ENCODE measurements at places on chromosomes 16 and 17.

GRCh38 chr17:27494192-27495091, 38.2 kb downstream of the KSR1 start:
- DNase-seq: no peak

GRCh38 chr17:37294888-37295287, 80.9 kb upstream of the C17orf78 start:
- no peak for DNase-seq

DNA sequence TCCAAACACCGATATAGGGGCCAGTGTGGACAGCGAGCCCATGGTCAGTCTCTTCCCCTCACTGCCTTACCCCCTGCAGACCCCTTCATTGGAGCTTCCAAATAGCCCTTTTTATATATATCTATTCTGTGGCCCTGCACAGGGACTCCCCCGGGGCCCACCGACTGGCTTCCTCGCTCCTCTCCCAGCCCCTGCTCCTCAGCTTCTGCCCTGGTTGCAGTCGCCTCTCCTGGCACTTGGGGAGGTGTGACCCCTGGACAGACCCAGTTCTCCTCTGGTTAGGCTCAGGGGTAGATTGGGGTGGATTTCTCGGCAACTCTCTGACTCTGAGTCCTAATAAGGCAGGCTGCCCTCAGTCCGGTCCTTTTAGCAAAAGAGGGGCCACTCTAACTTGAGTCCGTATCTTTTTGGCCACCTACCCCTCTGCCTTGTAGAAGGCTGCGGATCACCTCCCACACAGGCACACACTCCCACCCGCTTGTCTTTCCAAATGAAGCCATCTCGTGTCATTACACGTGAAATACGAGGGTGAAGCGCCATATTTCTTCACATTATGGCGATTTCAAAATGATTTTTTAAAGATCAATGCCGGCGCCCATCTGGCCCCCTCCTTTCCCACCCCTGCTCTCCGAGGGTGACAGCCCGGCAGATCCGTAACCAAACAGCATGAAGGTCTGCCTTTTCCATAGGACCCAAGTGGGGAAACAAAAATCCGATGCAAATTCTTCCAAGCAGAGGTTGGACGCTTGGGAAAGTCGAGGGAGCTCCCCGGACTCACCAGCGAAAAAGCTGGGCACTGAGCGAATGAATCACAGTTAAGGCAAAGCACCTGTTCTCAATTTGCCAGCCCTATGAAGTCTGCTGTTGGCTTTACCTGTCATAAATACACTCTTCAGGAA, 1.7 kb upstream of the HOXB9 start:
- no peak for DNase-seq

DNA sequence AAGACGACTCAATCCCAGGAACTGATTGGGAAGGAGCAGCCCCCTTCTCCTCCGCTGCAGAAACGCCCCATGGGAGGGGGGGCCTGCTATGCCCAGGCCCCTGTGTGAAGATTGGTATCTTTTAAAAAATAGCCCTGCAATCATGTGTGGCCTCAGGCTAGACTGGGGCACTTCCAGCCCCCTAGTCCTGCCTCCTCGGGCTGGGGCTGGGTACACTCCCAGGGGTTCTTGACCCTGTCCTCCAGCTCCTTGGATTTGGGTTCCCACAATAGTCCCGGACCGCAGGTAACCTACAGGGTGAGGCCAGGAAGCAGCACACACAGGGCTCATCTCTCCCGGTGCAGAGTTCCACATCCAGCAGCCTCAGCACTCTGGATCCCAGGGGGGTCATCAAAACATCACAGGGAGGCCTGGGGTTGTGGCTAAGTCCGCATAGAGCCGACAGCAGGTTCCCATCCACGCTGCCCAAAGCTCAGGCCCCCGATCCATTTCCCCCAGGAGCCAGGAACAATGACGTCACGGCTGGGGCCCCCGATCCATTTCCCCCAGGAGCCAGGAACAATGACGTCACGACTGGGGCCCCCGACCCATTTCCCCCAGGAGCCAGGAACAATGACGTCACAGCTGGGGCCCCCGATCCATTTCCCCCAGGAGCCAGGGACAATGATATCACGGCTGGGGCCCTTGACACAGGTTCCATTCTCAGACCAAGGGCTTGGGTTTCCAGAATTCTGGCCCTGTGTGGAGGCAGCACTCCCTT, 202.4 kb downstream of the IRF8 start:
- DNase-seq: no peak

DNA sequence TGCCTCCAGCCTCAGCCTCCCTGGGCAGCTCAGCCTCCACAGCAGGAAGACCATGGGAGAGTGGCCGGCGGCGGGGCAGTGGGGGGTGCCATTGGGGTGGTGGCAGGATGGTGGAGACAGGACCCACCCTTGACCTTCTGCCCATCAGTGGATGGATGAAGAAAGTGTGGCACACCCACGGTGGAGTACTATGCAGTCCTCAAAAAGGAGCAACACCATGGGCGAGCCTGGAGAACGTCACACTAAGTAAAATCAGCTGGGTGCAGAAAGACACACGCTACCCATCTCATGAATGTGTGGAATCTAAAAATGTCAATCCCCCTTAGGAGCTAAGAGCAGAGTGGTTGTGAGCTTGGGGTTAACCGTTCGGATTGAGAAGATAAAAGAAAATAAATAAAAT, 34.8 kb upstream of the ACSF3 start:
- DNase-seq: no peak

GRCh38 chr17:38544175-38544838, 61.4 kb downstream of the SRCIN1 start:
- DNase-seq: no peak

GRCh38 chr17:72463287-72464102, 342.7 kb downstream of the SOX9 start:
- no peak for DNase-seq

DNA sequence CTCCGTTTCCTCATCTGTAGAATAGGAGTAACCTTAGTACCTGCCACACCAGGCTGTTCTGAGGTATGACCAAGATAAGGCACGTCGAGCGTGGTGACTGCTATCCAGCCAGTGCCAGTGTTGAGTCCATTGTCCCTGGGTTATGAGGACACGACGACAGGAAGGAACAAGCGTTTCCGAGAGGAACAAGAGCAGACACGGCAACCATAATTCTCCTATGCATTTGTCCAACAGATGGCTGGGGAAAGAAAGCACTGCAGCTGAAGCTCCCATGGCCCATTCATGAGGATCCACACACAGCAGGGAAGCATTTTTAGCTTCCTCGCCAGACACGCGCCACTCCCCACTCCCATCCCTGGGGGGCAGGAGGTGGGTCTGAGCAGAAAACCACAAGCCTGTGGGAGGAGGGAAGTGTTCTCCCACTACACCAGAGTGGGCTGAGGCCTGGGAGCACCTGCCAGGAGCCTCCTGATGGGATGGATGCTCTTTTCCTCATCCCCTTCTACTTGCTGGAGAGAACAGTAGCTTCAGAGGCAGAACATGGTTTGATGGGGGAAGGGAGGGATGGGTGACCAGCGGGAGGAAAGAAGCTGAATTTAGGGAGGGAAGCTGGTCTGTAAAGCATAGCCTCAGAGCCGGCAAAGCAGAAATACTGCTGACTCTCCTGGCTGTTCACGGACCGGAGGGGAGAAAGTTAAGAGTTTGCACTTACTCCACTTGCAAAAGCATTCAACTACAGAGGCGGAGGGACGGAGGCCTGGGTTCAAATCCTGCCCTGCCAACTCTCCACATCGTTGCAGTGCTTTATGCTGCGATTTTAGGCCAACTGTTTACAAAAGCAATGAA, 2.7 kb downstream of the COTL1 start:
- DNase-seq: no peak

DNA sequence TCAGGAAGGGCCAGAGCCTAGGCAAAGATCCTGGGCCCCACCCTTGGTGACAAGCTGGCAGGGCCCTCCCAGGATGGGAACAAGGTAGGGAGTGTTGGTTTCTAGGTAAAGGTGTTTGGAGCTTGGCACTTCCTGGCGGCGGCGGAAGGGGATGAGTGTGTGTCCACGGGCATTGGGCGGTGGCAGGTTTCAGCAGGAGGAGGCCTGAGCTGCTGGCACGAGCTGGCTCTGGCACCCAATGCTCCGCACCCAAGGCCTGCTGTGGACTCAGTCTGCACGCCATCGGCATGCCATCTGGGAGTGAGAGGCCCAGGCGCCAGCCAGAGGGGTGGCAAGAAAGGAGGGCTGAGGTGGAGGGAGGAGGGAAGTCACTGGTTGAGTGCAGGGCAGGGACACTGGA, 46.9 kb upstream of the TAC4 start:
- DNase-seq: no peak

- DNase-seq: no peak
Observed at GRCh38 chr17:7078711-7079110, 1.3 kb downstream of the CLEC10A start.

DNA sequence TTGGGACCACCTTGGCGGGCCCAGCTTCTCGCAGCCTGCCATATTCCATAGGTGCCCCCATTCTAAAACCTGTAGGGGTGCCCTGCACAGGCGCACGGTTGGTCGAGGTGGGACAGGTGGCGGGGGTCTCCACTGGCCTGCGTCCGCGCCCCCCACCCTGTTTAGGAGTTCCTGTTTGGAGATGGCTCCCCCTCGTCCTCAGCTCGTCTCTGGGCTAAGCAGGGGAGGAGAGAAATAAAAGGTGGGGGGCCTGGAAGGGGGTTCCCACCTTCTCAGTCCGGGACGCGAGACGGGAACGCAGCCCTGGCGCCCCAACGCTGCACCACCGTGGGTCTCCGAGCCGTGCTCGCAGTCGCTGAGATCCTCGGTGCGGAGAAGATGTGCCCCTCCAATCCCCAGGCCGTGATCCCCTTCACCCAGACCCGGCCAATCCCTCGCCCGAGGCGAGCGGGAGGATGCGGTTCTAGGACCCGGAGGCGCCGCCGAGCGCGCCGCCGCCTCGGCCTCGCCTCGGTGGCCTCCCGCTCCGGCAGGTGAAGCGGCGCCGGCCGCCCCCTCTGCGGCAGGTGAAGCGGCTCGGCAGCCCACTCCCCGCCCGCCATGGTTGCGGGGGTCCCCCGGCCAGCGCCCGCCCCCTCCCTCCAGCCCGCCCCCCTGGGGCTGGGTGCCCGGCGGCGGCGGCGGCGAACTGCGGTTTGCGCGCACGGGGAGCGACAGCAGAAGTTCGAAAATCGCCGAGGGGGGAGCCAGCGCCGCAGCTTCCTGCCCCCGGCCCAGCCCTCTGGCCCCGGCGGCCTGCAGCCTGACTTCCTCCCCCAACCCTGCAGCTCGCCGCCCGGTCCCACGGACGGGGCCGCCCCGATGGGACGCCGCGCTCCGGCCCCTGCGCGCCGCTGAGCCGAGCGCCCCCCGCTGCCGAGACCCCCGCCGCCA, at the start of gene FMNL1:
Gene FMNL1 (plus strand): TSS at position 805 of the 933 bp plus-strand sequence. CDS start 240 bp downstream, outside the sequence.
- DNase-seq: no peak

DNA sequence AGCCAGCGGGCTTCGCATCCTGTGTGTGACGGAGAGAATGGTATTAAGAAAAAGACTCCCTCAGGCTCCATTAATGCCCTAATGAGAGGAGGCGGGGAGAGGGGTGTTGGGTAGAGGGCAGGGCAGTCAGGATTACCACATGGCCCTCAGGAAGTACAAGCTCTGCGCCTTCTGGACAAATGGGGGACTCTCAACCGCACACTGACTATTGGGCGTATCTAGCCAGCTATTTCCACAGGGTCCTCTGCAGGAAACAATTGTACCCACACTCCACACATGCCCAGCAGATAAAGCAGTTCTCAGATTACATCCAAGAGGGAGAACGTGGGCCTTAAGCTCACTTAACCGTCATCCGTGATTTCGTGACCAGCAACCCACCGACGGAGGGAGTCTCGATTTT, 14.7 kb downstream of the NXN start:
- no peak for DNase-seq
